ENCODE measurements at places on chromosomes 2 and 18.

DNA sequence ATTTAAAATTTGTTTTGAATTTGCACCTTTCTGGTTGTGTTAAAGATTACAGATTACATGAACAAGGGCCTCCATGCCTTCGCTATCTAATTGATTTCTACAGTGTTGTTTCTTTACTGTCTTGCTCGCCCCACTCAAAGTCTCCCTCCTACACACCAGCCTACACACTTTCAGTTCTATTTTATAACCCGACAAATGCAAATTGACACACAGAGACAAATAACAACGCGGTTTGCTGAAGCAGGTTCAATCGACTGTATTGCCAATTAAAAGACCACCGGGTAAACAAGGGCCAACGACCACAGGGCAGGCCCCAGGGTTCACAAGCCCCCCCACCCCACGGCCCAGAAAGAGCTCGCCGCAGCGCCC, 869 bp downstream of the STARD7 start:
- DNase-seq, result no peak

DNA sequence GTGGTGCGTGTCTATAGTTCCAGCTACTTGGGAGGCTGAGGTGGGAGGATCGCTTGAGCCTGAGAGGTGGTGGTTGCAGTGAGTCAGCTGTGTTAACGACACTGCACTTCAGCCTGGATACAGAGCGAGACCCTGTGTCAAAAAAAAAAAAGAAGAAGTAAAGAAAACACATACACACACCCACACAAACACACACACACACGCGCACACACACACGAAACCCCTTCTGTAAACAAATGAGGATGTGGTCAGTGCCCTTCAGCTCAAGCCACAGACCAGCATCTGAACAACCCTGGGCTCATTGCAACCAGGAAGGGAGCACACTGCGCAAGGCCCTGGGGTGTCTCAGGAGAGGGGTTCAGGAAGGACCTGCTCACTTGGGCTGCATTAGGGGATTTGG, 47.9 kb upstream of the KCNF1 start:
- DNase-seq, result peak; percentile 85

DNA sequence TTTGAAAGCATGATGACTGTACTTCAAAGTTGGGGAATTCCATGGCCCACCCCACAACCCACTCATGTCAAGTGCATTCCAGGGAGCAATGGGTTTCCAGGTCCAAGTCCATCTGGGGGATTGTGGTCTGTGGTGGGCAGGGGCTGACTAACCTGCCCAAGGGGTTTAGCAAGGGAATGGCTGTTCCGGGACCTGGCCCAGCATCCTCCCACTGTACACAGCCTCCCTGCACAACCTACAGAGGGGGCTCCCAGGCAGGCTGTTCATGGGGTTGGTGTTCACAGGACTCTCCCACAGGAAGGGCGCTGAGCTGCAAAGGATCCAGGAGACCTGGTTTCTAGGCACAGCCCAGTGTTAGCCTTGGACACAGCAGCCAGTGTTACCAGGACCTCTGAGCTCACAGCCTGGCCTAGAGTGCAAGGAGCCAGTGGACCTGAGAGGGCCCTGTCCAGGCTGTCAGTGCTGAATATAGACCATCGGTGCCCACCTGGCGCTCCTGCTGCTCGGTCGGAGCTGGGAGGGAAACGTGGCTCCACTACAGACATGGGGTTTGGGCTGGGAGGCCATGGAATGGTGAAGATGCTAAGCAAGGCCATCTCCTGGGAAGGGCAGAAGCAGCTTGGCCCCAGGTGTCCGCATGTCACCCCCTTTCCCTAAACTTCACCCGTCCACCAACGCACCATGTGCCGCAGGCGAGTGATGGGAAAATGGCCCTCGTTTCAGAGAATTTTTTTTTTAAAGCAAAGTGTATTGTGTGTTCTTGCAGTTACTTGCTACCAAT, 317.2 kb downstream of the GBX2 start:
- DNase-seq, result no peak

DNA sequence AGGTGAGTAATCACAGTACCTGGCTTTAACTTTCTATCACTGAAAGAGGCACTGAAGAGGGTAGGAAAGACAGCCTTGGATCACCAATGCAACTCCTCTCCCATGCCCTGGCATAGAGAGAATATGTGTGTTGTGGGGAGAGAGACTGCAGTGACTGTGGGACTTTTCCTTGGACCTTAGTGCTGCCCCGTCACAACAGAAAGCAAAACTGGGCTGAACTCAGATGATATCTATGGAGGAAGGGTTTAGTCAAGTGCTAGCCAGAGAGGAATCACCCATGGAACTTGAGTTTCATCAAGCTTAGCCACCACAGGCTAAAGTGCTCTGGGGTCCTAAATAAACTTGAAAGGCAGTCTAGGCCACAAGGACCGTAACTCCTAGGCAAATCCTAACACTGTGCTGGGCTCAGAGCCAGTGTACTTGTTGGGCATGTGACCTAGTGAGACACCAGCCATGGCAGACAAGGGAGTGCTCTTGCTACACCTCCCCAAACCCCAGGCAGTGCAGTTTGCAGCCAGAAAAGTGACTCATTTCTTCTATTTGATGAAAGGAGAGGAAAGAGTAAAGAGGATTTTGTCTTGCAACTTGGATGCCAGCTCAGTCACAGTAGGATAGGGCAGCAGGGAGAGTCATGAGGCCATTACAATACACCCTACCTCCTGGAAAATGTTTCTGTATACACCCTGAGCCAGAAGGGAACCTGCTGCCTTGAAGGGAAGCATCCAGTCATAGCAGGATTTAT, 105.8 kb upstream of the SPOPL start:
- no peak for DNase-seq

DNA sequence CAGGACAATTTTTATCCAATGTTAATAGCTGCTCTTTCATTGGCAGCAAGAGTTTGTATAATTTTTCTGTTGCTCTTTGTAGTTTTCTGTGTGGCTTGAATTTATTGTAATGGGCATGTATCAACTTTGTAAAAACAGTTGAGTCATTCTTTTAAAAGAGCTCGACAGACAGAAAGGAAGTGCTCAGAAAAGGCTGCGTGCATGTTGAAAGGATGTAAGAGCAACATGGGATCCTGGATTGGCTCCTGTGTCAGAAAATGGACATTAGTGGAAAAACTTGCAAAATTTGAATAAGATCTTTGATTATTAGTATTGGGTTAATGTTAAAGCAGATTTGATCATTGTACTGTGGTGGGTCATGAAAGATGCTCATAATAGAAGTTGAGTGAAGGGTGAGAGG, 93.3 kb upstream of the CDC42EP3 start:
- DNase-seq, result no peak

DNA sequence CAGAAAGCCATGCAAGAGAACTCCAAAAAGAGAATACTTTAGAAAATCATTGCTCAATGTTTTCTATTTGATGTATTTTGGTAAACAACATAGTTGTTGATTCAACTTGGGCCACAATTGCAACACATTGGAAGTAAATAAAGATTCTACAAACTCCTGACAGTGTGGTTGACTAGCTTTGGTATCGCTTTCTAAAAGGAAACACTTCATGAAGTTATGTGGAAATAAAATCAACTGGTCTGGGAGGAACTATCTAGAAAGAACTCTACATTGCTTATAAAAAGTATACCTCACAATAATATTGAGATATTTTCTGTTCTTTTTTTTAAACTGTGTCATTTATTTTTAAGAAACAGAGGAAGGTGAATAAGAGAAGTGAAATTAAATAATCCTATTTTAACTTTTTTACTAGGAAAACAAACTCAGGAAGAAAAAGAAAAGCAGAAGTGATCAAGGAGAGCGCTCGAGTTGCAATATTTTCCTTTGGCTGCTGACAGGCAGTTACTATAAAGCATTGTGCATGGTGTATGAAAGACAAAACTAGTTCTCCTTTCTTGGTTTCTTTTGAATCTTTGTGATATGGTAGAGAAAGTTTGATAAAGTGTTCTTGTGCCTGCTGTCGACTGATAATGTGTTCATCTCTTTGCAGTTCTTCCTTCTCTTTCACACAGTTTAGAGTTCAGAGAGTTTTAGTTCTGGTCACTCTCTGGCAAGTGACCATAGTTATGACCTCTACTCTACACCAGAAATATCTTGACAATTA, 3.0 kb downstream of the DHRS9 start:
- peak; percentile 68 for DNase-seq

- peak; percentile 89 for DNase-seq
Observed at GRCh38 chr2:120253021-120253882, 600 bp downstream of the RALB start.

GRCh38 chr18:52813635-52814416, 473.8 kb downstream of the DCC start:
- no peak for DNase-seq

DNA sequence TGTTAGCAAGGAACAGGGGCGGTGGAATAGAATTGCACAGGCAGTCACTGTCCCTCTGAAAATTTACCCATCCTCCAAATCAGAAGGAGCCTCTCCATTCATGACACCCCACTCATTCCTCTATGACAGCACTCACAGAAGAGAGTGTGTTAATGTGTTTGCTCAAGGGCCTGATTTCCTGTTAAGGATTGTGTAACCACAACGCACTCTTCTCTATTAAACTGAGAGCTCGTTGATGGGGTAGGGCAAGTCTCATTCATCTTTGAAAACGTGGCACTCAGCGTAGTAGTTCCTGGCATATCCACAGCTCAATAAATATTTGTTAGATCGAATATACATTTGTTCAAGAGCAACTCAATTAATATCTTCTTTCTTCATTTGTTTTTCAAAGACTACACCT, 106.4 kb downstream of the VAPA start:
- DNase-seq, result peak; percentile 70

GRCh38 chr2:154402213-154402612, 296.3 kb upstream of the KCNJ3 start:
- no peak for DNase-seq

- no peak for DNase-seq
Observed at GRCh38 chr18:58413667-58414628, 214.9 kb downstream of the ALPK2 start.

- no peak for DNase-seq
Observed at GRCh38 chr2:37654932-37655841, 16.3 kb downstream of the CDC42EP3 start.

DNA sequence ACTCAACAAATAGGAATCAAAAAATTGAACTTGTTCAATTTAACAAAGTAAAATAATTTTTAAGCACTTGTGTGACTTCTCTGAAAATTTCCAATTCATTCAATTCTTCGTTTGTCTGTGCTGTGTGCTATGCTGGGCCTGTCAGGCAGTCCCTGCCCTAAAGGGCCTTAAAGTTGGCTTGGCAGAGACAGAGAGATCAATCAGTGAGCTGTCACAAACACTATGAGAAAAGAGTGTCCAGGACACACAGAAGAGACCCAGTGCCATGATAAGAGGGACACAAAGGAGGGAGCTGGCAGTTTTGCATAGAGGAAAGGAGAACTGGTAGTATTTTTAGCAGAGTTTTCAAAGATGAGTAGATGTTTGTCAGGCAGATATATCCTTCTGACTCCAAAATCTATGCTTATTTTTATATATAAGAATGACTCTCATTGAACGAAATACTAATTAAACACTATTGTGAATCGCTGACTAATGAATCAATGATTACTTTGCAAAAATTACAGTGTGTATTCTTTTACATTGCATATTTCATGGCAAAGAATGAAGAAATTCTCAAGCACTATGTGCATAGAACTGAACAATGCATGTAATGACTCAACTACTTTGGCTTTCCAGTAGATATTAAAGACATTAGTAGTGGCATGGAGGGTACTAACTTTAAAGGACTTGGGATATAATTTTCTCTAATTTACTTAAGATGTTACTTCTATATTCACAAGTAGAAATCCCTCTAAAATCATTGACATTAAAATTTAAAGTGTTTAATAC, 193.3 kb upstream of the BOD1L2 start:
- no peak for DNase-seq

DNA sequence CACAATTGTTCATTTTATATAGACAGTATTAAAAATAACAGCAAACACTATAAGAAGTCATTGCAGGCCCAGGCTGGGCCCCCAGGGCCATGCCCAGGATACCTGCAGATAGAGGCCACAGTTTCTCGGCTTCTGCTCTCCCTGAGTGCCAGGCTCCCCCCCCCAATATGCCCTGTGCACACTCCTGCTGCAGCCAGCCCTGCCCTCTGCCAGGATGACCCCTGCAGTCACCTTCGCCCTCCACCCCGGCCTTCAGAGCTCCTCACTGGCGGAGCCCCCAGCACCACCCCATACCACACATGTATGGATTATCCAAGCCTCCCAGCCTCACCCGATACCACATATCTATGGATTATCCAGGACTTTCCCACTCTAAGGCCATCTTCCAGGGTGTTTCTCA, 104.5 kb downstream of the TPO start:
- DNase-seq, result no peak

DNA sequence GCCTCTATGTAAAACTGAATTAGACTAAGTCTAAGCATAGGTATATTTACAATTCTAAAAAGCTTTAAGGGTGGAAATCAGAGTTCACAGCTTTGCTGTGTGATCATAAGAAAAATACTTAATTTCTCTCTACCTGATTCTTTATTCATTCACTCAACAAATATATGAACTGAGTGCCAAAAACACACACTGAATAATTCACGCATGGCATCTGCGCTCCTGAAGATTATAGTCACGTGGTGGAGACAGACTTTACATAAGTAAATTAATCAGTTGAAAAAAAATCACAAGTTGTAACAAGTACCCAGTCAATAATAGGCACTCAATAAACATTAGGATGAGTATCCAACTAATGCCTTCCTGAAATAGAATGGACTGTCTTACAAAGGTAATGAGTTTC, 351.6 kb downstream of the METTL4 start:
- no peak for DNase-seq

GRCh38 chr2:196277002-196277401, 105.6 kb upstream of the STK17B start:
- no peak for DNase-seq

DNA sequence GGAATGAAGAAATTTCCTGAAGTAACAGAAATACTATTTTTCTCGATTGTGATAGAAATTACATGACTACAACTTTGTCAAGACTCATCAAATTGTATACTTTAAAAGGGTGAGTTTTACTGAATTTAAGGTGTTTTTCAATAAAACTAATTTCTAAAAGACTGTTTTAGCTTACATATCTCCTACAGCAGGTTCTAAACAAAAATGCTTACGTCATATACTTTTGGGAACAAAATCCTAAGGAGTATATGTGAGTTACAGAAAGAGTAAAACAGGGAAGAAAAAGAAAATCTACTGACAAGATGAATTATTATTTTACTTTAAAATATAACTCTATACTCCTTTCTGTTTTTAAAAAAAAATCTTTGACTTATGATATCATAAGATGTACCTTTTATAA, 660.3 kb upstream of the PKDCC start:
- DNase-seq, result no peak

- DNase-seq, result no peak
Observed at GRCh38 chr18:65091744-65092329, 659.0 kb upstream of the CDH7 start.

DNA sequence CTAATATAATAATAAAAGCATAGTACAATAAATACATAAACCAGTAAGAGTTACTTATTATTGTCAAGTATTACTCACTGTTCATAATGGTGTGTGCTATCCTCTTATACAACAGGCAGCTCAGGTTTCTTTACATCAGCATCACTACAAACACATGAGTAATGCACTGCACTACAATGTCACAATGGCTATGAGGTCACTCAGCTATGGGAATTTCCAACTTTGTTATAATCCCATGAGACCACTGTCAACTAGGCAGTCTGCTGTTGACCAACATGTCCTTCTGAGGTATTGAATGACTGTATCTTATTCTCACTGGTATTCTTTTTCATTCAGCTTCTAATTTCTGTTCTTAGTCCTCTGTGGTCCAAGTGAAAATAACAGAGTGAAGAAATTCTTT, 250.4 kb upstream of the DSEL start:
- no peak for DNase-seq

All from HL-60 (cell line).